ENCODE measurements at places on chromosomes 1 and 21.

DNA sequence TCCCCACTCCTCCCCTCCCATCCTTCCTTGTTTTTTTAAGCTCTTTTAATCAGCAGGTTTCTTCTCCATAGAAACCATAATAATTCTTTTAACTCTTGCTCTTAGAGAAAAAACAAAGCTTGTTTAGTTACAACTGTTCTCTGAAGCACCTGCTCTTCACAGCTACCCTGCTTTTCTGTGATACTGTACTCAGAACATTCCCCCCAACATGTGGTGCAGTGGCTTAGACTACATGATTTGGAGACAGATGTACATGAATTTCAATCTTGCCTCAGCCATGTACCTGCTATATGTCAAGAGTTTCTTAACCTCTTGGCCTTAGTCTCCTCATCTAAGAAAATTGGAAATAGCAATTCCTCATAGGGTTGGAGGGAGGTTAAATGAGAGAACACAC is 33.5 kb downstream of the LAMC2 start:
- DNase-seq = no peak

GRCh38 chr1:42851420-42851819 is 5.0 kb downstream of the ZNF691 start:
- no peak for DNase-seq

DNA sequence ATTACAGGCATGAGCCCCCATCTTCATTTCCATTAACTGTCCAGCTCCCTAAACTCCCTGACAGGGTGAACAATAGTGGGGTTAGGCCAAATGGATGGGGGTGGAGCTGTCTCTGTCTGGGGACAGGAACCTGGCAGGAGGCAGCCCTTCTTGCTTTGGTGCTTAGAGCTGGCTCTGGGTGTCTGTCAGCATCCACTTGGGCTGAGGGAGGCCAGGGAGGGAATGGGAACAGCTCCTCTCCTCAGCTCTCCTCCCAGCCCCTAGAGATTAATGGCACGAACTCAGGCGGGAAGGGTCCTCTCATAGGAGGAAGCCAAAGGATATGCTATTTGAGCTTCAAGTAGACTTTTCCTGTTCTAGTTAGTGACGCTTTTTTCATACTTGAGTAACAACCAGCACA is 11.1 kb upstream of the ETV3L start:
- no peak for DNase-seq

DNA sequence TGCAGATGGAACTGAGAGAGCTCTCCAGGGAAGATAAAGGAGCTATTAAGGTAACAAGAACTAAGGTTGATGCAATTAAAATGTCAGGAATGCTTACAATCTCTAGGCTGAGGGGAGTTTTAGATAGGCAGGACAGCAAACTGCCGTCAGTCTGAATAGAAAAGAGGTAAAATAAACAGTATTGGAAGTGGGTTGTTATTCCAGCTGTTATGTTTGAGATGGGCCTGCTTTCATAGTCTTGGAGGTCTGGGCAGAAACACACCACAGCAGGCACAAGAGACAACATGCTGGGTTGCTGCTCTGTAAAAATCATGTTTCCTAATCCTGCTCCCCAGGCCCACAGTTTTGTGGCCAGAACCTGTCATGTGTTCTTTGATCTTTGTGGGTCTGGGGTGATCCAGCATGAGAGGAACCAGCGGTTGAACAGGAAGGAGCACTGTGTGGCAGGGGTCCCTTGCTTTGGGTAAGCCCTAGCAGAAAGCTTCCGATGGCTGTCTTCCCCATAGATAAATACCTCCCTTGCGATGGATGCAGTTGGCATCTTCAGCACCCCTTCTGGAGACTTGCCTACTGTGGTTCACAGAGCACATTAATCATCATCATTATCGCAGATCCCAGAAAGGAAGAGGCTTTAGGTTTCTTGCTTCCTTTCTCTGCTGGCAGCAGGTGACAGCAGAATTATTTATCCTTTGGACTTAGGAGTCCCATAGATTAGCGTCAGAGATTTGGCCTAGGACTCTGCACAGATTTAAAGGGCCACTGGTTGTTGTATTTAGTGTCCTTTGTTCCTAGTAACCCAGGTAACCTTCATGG is 97.1 kb downstream of the AK5 start:
- DNase-seq = no peak

DNA sequence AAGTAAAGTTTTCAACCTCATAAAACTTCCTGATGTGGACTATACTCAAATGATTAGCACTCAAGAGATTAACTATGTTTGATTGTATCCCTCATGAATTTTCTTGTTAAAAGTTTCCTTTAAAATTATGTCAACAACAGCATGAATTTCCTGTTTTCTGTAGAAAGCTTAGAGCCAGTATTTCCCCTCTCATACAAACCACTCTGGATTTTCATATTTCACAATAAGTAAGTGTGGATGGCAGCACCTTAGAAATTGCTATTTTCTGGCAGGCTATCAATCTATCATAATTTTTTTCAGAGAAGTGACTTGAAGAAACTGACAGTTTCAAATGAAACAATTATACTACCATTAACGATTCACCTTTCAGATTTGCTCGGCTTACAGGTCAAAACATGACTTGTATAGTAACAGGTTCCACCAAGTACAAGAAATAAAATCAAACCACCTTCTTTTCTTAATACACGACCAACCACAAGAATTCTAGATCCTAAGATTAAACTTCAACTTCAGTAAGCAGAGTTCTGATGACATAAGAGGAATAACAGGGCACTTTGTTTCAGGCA is 20.8 kb downstream of the ELK4 start:
- DNase-seq = no peak

DNA sequence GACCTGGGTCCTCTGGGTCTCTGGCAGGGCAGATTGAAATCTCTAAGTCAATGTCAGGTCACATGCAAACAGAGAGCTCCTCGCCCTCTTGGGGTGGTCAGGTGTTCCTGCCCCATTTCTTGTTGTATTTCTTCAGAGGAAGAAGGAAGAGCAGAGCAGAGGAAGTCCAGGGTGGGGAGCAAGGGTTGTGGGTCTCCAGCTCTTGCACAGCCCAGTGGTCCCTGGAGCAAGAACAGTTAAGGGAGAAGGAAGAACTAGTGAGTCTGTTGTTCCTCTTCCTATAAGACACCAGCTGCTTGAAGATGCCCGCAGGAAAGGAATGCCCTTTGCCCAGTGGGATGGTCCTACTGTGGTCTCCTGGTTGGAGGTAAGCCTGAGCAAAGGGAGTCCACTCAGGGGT is 26.3 kb downstream of the MYOG start:
- DNase-seq = no peak

- no peak for DNase-seq
Observed at GRCh38 chr21:44569861-44570517, 3.5 kb upstream of the KRTAP10-4 start.

GRCh38 chr1:11516961-11517635 is 38.1 kb downstream of the DISP3 start:
- DNase-seq = no peak
